ENCODE measurements at places on chromosomes 5 and 9. TPM values are rescaled to one million over a fixed set of nuclear protein-coding genes. Genes with fewer than 3 reads are reported as not detected.

The GPR151 gene
- total RNA-seq = not detected

DNA sequence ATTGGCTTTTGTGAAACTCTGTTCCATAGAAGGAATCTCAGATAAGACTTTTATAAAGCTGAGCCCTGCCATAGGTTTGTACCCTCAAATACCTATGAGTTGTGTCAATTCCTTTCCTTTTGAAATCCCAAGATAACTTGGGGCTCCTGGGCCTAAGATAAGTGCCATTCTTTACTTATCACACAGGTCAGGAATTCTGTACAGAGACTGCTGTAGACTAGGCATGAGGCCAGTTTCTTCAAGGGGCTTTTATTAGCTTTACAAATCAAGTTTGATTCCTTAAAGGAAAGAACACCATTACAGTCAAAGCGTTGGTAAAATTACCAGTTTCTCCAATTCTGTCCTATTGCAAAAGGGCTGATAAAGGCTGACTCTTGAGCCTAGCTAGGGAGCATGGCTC lies 39.2 kb downstream of the SHC3 start:
- DNase-seq = peak; percentile 39

The SPINK13 gene
- total RNA-seq = not detected

DNA sequence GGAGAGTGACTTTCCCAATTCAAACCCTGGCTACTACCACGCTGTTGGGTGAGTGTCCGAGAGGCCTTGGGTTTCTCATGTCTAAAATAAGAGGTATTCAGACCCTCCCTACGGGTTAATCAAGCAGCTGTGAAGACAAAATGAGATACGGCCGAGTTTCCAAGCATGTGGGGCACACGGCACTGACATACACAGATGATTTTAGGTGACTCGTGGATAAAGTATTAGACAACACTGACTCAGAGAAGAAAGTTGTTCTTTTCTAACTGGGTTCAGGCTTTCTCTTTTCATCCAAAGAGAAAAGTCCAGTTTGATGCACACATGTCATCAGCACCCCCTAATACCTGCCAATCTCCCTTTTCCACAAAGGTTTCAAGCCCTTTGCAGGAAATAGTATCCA lies 15.6 kb downstream of the FOXI1 start:
- DNase-seq = peak; percentile 52

- no peak for DNase-seq
Measured at GRCh38 chr5:154714266-154714986, 40.8 kb upstream of the LARP1 start.

GRCh38 chr5:125348221-125348692 lies 601.8 kb upstream of the ZNF608 start:
- no peak for DNase-seq

GRCh38 chr9:90322296-90322695 lies 320.3 kb downstream of the DIRAS2 start:
- no peak for DNase-seq
